ENCODE measurements at places on chromosomes 13 and 19.
A peak's percentile ranks its signal among the peaks of the same experiment; 100 is the strongest.

DNA sequence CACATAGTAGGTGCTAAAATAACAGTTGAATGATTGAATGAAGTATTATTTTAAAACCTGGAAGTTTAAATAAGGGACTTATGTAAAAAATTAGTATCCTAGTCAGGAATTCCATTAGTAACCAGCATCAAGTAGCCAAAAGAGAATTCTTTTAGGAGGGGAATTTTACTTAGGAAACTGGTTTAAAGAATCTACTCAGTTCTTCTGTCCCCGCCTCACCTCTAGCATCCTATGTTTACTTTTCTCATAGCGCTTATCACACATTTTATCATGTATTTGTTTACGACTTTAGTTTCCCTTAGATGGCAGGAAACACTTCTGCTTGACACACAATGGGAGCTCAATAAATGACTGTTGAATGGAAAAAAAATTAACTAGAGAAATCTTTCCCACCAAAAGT, 229.0 kb downstream of the KLF5 start:
- DNase-seq = no peak

DNA sequence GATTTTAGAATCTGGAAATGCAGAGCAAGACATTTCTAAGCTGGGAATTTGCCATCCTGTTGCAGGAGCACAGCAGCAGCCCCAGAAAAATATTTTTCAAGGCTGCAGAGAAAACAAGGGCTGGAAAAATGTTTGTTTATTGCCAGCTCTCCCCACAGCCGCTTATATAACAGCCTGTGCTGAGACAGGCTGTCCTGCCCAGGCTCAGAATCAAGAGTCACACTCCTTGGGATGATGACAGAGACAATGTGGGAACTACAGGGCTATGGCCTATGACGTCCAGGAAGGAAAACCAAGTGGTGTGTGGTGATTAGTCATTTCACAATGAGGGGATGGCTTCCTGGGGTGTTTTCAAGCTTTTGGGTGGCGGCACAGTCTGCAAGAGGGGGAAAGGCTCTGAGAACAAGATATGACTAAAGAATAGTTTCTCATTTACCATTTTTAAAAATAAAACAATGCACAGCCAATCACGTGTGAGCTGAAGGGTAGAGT, 136.3 kb upstream of the SERP2 start:
- peak; percentile 70 for DNase-seq

DNA sequence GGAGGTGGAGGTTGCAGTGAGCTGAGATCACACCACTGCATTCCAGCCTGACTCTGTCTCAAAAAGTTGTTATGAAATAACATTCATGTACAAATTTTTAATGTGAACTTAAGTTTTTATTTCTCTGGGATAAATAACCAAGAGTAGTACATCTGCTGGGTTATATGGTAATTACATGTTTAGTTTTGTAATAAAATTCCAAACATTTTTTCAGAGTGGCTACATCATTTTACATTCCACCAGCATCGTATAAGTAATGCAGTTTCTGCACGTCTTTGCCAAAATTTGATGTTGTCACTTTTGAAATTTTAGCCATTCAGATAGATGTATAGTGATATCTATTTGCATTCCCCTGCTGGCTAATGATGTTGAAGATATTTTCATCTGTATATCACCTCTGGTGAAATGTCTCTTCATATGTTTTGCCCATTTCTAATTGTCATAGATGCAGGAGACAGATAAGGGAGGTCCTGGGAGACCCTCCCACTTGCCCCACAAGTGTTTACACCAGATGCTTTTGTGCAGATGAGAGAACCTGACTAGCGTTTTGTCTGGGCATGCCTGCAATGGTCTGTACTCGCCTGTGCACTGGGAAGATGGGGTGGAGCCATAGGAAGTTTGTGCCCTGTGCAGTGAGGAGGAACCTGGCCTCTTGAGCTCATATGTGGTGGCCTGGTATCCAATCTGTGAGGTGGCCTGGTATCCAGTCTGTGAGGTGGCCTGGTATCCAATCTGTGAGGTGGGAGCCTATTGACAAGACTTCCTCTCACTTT, 12.7 kb upstream of the KBTBD6 start:
- no peak for DNase-seq

DNA sequence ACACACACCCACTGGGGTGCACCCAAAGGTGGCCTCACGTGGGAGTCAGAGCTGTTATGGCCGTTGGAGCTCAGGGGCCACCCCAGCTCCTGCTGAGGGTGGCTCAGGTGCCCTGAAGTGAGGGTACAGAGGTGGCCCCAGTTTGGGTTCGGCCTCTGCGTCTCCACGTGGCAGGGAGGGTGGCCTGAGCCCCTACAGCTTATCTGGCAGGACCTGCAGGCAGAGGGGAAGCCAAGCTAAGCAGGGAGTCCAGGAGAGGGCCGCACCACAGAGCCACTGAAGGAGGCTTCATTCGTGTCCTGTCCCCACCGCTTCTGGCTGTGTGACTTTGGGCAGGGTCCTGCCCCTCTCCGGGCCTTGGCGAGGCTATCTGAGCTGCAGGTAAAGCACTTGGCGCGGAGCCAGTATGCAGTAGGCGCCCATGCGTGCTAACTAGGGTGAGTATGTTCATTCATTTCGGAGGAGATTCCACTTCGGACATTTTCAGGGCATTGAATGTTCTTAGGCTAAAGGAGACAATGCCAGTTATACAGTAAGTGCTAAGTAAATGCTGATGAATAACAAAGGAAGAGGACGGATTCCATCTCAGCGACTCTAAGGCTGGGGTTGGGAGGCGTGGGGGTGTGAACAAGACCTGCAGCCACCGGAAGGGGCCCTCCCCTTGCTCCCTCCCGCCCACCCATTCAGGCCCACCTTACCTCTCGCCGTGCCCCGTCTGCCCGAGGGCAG, 4.9 kb downstream of the REX1BD start:
- DNase-seq = no peak

DNA sequence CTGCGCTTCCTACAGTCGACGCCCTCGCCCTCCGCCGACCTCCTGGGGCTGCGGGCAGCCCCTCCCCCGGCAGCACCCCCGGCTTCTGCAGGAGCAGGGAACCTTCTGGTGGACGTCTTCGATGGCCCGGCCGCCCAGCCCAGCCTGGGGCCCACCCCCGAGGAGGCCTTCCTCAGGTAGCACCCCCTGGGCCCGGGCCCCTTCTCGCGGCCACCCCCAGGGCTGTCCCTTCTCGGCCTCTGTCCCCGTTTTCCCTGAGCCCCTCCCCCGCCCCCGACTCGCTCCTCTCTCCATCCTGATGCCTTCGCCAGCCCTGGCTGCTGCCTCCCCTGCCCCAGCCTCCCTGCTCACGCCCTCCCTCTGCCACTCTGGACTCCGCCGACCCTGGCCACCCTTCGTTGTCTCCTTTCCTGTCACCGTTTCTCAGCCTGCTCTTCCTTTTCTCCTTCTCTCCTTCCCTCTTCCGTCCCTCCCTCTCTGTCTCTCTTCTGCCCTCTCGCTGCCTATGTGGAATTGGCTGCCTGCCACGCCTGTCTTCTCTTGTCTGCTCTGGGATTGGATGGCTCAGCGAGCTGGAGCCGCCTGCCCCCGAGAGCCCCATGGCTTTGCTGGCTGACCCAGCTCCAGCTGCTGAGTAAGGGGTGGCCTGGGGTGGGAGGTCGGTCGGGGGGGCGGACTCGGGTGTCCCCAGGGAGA, 11.0 kb downstream of the FUZ start:
- DNase-seq = no peak
